ENCODE measurements at places on chromosomes 3 and 15.

GRCh38 chr3:133843634-133844033 lies 38.0 kb downstream of the SRPRB start:
- peak; percentile 13 for DNase-seq

- DNase-seq: no peak
These were observed 11.4 kb downstream of the MSL2 start for GRCh38 chr3:136184703-136185102.

- DNase-seq: peak; percentile 54
These were observed 76.6 kb upstream of the SNRPN start for GRCh38 chr15:24878153-24878552.

DNA sequence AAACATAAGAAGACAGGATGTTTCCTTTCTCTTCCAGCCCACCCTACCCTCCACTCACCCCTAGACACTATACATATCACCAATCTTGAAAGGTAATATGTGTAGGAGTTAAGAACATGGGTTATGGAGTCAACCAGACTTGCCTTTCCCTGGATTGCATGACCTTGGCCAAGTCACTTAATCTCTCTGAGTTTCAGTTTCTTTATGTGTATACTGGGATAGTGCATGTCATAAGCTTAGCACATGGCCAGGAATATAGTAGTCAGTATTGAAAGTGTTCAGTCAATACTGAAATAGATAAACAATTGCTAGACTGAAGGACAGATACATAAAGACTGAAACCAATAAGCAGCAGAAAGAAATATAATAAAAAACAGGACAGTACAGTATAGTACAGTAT lies 283.2 kb upstream of the STT3B start:
- no peak for DNase-seq

DNA sequence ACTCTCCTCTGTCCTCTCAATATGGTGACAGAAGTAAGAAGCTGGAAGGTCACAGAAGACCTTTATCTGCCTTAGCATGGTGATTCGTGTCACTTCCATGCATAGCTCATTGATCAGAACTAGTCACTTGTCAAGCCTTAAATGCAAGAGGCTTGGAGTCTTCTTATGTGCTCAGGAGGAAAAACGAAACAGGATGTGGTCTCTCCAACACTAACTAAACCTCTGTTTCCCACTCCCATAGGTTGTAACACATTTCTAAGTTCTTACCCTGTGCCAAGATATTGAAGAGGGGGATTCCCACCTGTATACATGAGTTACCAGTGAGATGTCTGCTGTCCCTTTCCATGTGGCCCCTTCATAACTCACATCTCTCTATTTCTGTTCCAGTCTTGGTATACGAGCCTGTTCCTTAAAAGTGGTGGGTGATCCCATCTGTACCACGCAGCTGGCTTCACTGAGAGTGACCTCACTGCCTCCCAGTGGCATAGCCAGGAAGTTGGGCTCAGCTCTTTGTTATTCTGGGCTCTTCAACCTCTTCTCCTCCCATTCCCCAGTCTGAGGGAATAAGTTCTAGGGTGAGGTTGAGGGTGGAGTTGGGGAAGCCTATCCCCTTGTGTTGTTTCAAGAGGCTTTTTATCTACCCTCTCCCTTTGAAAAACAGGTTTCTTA lies 203.2 kb upstream of the PPP2R3A start:
- DNase-seq: no peak
